ENCODE measurements at places on chromosomes 13 and 19.

DNA sequence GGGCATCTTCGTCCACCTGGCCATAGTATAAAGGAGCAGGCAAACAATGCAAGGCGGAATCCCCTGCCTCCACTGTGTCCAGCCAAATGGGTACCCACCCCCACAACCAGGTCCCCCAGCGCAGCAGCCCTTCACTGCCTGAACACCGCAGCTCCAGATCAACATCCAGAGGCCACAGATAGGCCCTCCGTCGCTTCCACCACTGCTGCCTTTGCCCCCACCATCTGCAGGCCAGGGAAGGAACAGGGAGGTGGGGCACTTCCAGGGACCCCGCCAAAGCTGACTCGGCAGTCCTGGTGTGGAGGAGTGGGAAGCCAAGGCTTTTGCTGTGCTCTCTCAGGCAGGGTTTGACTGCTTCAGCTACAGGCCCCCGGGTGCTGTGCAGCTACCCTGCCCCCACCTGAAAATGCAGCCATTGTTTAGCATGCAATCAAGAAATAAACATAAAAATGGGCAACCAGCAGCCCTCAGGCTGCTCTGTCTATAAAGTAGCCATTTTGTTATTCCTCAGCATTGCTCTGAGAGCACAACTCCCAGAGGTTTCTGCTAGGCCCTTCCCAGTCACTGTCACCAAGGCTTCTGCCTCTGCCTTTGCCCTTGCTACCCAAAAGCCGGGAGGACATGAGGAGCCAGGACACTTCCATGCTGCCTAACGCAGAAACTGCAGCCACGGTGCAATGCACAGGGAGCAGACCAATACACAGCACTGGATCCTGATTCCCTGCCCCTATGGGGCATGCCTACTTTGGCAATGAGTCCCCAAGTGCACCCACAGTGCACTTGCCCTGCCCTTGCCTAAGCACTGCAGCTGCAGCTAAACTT is 733.2 kb upstream of the KLHL1 start:
- no peak for DNase-seq

DNA sequence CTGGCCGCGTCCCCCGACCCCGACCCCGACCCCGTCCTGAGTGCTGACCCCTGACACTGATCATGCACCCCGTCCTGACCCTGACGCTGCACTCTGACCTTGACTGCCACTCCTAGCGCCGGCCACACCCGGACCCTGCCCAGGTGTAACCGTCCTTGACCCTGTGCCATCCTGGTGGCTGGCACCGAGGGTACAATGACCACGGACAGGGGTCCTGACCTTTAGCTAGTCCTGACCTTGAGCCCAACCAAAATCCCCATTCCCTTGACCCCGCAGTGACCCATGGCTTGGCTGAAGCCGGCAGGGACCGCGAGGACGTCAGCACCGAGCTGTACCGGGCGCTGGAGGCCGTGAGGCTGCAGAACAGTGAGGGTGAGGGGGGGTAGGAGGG is 25.9 kb downstream of the CLEC4M start:
- DNase-seq = no peak

DNA sequence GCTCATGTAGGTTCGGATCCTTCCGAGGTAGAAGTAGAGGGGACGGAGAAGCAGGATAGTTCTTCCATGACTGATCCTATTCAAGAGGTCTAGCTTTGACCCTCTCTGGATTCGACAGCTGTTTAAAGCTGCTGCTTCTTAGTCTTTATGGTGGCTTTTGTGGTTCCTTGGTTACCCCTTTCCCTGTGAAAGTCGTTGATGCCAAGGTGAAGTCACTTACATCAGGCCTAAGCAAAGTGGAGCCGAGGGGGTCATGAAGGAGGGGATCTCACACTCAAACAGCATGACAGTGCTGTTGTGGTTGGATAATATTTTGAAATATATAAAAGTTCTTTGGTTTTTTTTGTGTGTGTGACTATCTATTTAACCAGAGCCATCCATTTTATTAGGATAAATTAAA is 8.1 kb downstream of the CCDC70 start:
- no peak for DNase-seq

GRCh38 chr13:60671386-60671785 is 274.4 kb downstream of the TDRD3 start:
- DNase-seq = no peak

DNA sequence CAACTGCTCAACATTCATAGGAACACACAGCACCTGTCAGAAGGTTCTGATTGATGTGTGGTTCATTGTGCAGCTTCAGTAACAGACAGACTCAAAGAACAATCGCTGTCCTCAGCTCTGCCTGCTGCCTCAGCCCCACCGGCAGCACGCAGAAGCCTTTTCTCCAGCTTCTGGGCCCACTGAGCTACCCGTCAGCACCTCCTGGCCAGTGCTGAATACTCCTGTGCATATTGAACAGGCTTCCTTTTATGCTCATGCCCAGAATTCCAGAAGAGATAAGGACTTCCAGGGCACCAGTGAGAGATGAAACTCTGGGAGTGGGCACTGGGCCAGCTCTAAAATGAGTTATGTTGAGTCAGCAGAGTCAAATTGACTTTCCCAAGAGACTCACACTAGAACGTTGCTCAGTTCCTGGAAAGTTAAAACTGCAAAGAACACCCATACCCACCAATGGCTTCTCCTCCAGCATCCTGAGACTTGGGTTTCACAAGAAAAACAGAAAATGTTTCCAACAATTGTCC is 119.3 kb downstream of the COL4A1 start:
- no peak for DNase-seq

All from NAMALWA (cell line).